ENCODE measurements at places on chromosomes 6 and 20. TPM values are rescaled to one million over a fixed set of nuclear protein-coding genes. Genes with fewer than 3 reads are reported as not detected.

Gene PAK5
- total RNA-seq: under 0.01 TPM

Gene SCUBE3
- 0.11 TPM for total RNA-seq

Gene CST4
- not detected for total RNA-seq

Gene OXT
- not detected for total RNA-seq

Gene BTN2A1
- 10.1 TPM for total RNA-seq

Gene TRIM31
- total RNA-seq: not detected

Gene OR2H1
- not detected for total RNA-seq

Gene PRL
- not detected for total RNA-seq

Gene LIME1
- total RNA-seq: 7.5 TPM

Gene RIMS4
- total RNA-seq: 2.1 TPM

Gene SH3BGRL2
- total RNA-seq: 9.5 TPM

Gene SLC16A10
- 3.6 TPM for total RNA-seq

Gene KCNK16
- not detected for total RNA-seq
